ENCODE measurements at places on chromosomes 4 and X.

DNA sequence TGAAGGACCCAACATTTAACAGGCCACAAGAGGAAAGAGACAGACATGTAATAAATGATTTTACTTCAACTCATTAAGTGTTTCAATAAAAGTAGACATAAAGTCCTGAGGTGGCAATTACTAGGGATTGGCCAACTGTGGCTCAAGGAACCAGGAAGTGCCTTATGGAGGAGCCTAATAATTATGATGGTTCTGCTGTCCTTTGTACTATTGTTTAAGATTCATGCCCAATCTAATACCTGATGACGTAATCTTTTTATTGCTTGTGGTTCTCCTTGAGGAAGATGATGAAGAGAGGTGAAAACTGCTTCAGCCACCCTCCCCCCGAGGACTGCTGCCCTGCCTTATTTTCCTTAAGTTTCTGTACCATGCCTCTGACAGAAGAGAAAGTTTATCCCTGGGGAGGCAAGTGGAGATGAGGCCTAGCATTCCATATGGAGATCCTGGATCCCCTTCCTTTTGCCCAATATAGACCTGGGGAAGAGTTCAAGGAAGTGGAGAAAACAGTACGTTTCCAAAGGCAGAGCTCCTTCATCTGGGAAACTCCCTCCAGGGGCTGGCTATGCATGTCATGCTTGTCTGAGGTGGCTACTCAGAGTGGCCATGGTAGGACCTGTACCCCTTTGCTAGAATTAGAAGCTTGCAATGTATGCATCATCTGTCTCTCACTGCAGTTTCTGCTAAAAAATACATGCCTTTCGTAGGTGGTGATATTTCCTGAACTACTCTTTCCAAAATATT is 56.8 kb upstream of the FAT1 start:
- DNase-seq = no peak

GRCh38 chr4:172751550-172751949 is 417.1 kb upstream of the GALNT7 start:
- DNase-seq = no peak

DNA sequence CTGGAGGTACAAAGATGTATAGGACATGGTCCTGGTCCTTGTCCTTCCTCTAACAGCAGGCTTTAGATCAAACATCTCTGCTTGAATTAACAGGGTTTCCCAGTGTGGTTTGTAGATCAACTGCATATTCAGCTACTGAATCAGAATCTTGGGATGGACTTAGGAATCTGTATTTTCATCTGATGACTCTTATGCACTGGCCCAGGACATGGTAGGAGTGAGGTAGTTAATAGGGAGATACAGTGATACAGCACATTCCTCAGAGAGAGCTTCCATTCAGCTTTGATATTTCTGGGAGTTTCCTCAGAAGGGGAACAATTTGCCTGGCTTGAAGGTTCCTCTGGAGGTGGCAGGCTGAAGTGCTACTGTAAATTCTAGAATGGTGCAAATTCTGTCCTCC is 203.1 kb downstream of the LARP7 start:
- DNase-seq = no peak

GRCh38 chr4:42709392-42710065 is 52.6 kb upstream of the ATP8A1 start:
- DNase-seq = no peak
